ENCODE measurements at places on chromosomes 11 and 22. TPM values are rescaled to one million over a fixed set of nuclear protein-coding genes. Genes with fewer than 3 reads are reported as not detected.

Gene MPPED2
- total RNA-seq: not detected

Gene ZDHHC13
- total RNA-seq: 17.1 TPM

Gene TRIM29
- 11.1 TPM for total RNA-seq

Gene CADM1
- total RNA-seq: 16.1 TPM

Gene ZFTA
- 5.0 TPM for total RNA-seq

Gene C11orf42
- total RNA-seq: not detected

Gene ANO1
- total RNA-seq: 1.3 TPM

Gene OR52A1
- not detected for total RNA-seq

Gene FGF4
- not detected for total RNA-seq

Gene SLC22A25
- not detected for total RNA-seq

Gene IL18BP
- total RNA-seq: 4.9 TPM

Gene OR2AG2
- not detected for total RNA-seq

Gene TTC36
- total RNA-seq: not detected

Measured in A549 treated with CORT108297 at 1 μM for 4 hours (cell line).